Activated CD4-positive, CD25-positive, alpha-beta regulatory T cell treated with anti-CD3 and anti-CD28 coated beads, Interleukin-2, amount 50 U/mL, for 72 hours (primary cell): ENCODE measurements at places on chromosomes 7 and 10.
A peak's percentile ranks its signal among the peaks of the same experiment; 100 is the strongest.

DNA sequence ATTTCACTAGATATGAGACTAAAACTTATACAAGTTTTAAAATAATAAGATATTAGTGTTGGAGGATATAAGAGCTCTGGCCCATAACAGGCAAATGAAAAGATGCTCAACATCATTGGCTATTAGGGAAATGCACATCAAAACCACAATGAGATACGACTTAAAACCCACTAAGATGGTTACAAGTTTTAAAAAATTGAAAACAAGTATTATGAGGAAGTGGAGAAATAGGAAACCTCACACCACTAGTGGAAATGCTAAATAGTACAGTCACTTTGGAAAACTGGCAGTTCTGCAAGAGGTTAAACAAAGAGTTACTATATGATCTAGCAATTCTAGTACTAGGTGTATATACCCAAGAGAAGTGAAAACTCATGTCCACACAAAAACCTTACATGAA, 17.2 kb downstream of the PANK1 start:
- DNase-seq: no peak

GRCh38 chr7:91248996-91249395, 15.2 kb upstream of the FZD1 start:
- DNase-seq: no peak

- peak; percentile 44 for DNase-seq
Observed at GRCh38 chr7:36153571-36154097, 580 bp downstream of the EEPD1 start.

- no peak for DNase-seq
Observed at GRCh38 chr10:78959217-78959923, 109.4 kb upstream of the ZMIZ1 start.

DNA sequence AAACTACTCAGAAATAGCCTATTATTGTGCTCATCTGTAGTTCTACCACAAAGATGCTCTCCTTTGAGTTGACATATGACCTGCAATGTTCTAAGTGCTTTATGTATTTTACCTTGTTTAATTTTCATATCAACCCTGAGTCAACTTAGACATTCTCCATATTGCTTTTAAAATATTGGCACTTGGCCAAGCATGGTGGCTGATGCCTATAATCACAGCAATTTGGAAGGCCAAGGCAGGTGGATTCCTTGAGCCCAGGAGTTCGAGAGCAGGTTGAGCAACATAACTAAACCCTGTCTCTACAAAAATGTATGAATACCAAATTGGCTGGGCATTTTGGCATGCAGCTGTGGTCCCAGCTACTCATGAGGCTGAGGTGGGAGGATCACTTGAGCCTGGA, 50.6 kb downstream of the PRKG1 start:
- DNase-seq: no peak

DNA sequence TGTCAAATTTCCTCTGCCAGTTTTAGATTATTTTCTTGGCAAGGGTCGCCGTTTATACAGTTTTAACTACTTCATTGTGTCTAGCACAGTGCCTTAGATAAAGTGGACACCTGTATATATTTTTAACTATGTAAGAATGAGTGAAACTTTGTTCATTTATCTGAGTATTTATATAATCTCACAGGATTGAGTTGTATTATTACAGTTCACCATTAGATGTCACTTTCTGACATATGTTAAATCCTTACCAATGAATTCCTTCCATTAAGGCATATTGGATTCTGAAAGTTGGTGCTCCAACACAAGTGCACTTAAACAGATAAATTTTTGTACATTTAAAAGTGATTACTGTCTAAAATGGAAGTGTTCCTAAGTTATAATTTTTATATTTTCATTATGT, 43.0 kb downstream of the ZMYND11 start:
- no peak for DNase-seq

GRCh38 chr7:99713995-99714570, 20.9 kb downstream of the CYP3A7 start:
- DNase-seq: no peak

DNA sequence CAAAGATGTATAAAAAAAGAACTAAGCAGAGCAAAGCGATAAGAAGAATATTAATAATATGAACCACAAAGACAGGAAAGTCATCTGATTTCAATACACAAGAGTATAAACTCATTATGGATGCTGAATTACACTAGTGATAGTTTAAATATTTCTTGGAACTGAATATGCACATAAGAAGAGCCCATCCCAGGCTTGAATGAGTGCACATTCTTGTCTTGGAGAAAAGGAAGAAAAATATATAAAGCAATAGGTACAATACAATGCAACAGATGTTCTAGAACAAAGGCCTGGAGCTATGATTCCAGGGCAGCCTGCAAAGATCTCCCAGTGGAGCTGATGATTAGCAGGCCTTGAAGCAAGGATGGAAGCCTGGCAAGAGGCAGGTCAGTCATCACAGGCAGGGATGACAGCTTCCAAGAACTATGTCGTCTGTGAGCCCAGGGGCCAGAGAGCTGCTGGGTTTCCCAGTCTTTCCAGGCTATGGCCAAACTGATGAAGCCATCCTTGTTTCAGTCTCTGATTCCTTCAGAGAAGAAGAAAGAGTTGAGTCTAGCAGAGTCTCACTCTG, 277.6 kb downstream of the KCNMA1 start:
- no peak for DNase-seq

GRCh38 chr7:138352570-138353461, 107.2 kb upstream of the TRIM24 start:
- DNase-seq: no peak

DNA sequence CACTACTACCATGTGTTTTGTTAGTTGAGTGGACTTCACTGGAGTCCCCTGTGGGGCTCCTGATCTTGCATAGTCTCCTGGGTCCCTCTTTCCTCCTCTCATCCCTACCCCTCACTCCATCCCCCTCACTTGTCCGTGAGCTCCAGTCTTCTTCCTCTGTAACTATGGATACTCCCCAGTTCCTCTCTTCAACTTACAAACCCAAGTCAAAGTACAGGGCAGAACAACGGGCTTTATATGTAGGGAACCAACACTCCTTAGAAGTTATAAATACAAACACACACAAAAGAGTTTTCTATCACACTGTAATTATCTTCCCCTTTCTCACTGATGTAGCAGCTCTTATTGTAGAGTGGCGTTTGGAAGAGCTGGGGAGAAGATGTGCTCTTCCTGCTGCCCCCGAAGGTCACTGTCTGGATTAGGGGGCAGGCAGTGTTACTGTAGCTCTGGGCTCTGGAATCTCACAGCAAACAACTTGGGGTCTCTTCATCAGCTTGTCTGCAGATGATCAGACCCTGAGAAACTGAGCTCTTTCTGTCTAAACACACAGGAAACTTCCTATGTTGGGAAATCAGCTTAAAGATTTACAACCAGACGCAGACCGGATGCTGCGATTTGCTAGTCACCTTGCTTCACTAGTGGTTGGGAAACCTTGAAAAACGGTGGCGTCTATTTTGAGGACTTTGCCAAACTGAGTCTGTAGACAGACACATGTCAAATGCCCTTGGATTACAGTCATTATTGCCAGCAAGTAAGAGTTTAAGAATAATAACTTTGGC, 13.6 kb downstream of the SNX10 start:
- no peak for DNase-seq

DNA sequence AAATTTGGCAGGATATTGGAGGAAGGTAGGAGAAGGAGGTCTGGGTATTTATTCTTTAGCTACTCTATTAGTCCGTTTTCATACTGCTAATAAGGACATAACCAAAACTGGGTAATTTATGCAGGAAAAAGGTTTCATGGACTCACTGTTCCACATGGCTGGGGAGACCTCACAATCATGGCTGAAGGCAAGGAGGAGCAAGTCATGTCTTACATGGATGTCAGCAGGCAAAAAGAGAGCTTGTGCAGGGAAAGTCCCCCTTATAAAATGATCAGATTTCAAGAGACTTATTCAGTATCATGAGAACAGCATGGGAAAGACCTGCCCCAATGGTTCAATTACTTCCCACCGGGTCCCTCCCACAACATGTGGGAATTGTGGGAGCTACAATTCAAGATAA, 1.9 kb upstream of the INMT start:
- no peak for DNase-seq

GRCh38 chr7:16114071-16114470, 307.3 kb downstream of the CRPPA start:
- DNase-seq: no peak

- DNase-seq: no peak
Observed at GRCh38 chr10:129199826-129200225, 267.2 kb upstream of the MGMT start.

DNA sequence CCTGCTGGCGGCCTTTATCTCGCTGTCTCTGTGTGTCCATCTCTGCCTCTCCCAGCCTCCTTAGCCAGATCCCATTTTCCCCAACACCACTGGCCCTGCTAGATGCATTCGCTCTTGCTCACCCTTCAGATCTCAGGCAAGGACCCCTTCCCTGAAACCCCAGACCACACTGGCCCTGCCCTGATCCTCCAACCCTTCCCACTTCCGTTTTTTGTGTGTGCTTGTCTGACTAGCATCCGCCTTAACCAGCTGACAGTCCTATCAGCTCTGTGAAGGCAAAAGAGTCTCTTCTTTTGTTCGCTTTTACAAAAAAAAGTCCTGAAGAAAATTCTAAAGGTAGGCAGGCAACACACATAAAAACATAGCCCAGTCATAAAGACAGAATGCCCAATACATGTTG, 28.7 kb downstream of the CHST15 start:
- no peak for DNase-seq

GRCh38 chr7:53984776-53985175, 557.4 kb upstream of the VSTM2A start:
- no peak for DNase-seq

DNA sequence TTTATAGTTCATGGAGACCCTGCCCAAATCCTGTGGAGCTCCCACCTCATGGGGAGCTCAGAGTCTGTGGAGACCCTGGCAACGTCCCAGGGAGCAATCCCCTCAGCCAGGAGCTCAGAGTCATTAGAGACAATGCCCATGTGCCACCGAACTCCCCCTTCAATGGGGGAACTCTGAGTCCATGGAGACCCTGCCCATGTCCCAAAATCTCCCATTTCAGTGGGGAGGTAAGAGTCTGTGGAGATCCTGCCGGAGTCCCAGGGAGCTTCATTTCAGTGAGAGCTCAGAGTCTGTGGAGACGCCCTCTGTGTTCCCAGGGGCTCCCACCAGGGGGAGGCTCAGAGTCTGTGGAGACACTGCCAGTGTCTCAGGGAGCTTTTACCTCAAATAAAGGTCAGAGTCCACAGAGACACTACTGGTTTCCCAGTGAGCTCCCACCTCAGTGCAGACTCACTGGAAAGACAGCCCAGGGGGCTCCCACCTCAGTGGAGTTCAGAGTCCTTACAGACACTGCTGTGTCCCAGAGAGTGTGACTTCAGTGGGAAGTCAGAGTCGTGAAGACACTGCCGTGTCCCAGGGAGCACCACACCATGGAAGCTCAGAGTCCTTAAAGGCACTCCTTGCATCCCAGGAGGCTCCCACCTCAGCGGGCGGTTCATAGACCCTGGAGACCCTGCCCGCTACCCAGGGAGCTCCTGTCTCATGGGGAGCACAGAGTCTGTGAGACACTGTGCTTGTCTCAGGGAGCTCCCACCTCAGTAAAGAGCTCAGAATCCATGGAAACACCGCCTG, 5.0 kb downstream of the MYO1G start:
- DNase-seq: peak; percentile 34

DNA sequence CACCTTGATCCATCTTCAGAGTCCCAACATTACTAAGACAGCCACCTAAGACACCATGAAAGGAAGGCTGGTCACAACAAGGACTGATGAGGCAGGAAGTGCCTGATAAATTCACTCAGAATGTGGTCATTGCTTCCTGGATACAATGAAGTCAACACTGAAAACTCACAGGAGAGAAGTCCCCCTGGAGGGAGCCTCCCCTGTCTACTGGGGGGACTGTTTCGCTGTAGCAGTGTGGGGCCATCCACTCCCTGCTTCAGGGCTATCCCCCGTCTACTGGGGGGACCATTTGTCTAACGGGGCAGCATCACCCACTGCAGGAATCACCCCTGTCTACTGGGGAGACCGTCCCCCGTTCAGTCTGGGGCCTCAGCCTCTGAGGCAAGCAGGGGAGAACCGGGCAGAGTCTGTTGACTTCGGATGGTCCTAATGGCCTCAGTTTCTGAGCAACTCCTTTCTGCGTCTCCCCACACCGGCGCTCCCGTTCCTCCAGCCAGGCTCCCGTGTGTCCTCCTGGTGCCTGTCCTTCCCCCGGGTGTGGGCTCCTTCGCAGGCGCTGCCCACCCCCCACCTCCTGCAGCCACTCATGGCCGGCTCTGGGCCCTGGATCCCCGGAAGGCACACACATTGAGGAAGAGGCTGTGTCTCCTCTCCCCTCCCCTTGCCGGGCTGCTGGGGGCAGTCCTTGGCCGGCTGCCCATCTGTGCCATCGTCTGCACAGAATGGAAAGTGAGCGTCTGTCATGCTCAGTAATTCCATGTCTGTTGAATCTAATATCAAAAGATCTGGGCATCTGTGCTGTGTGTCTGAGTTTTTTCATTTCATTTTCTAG, 59.9 kb upstream of the DNAJB6 start:
- DNase-seq: no peak

DNA sequence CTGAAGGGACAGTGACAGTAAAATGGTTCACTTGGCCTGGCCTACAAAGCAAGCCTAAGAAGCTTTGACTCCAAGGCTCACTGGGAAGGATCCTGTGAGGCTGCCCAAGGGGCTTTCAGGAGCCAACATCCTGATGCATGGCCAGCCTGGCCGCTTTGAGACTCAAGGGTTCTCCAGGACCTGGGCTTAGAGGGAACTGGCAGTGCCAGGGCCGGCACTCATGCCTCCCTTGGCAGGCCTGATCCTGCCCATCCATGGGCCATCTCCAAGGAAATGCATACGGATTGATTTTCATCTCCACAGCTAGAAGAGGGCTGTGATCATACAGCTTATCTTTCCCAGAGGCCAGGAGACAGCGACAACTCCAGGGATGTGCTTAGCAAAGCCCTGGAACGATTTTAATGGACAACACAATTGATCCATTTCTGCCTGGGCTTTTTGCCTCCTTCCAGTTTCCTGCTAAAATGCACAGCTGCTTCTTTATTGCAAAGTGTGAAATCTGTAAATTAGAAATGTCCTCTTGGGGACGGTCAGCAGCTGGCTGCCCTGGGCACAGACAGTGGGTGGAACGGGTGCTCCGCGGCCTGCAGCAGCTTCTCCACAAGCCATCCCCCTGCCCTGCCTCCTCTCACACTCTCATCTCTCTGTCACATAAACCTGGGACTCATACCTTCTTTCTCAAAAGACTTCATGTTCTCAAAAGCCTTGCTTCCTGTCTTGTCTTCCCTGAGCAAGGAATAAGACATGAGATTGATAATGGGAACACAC, 288.5 kb downstream of the GRID1 start:
- no peak for DNase-seq

- DNase-seq: no peak
Observed at GRCh38 chr7:106613848-106614560, 47.0 kb downstream of the CCDC71L start.

DNA sequence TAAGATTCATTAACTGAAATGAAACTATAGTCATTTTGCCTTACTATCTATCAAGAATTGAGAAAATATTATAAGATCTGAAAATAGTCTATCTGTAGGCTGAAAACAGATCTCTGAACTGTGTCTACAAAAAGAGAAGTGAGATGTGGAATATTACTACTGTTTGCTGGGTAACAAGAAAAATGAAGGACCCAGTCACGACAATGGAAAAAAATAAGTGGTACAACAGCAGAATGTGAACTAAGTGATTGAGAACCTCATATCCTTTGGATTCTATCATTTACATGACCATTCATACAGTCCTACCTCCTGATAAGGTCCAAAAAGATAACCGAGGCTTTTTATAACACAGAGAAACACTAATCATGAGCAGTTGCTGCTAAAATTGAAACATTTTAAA, 94.3 kb downstream of the UBE2H start:
- no peak for DNase-seq

- DNase-seq: no peak
Observed at GRCh38 chr10:22244001-22244400, 26.2 kb upstream of the EBLN1 start.
